Germinal center (tissue), 1 donor: ENCODE measurements at places on chromosomes 2 and 18.

- DNase-seq: no peak
Measured at GRCh38 chr2:145273840-145274239, 753.9 kb upstream of the ZEB2 start.

GRCh38 chr2:163774862-163775261 is 39.1 kb upstream of the FIGN start:
- DNase-seq: no peak

GRCh38 chr2:62325398-62325797 is 129.5 kb downstream of the B3GNT2 start:
- DNase-seq: no peak

DNA sequence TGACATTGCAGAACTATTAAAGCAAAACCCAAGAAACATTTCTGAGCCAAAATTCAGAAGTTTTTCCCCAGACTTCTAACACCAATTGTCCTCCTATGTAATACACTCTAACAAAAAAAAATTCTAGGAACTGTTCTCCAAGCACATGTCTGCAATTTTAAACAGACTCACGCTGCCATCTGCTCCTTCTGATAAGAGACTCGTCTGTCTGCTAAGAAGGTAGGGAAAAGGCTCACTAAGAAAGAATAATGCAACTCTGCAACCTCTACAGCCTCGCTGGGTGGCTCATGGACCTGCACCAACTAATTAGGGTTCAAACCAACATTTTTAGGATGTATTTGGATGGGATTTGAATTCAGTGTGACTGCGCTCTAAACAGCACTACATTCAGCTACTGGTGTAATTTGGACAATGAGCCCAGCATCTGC is 366.5 kb downstream of the DSC3 start:
- no peak for DNase-seq

DNA sequence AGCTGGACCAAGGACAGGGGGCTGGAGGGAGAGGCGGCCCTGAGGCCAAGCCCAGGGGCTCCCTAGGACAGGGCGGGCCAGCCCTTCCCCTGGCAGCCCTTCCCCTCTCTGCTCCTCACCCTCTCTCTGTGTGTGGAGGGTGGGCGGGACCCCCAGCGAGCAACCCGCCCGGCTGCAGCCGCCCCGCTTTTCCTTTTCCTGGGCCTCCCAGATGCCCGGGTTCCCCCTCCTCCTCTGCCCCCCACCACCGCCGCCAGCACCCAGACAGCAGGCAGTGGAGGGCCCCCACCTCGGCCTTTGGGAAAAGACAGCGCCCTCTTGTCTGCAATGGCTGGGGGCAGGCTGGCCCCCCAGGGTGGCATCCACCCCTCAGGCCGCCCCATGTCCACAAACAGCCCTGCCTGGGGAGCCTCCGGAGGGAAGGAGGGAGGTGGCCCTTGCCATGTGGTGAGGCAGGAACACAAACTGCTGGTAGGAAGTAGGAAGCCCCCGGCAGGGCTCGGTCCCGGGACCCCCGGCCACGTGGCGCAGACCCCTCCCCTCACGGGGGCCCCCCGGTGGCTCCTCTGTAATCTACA is 135.1 kb upstream of the CTDP1 start:
- DNase-seq: no peak

DNA sequence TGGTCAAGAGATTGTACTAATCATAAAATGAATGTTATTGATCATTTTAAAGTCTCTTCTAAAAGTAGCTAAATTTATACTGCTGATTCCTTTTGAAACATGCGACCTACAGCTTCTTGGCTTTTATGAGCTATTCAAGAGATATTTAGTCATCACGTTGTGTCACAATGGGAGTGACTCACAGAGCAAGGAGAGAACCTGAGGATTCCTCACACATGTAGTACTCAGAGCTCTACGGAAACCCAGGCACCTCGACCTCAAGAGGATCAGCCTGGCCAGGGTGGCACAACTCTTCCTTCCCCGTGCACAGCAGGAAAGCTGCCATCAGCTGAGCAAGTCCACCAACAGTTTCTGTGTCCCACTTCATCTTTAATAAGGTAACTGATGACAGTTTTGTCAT is at the start of gene DHRS9:
TSS of gene DHRS9 (plus strand) at position 223 of the 400 bp plus-strand sequence. CDS start 12,019 bp downstream, outside the sequence.
- no peak for DNase-seq
